ENCODE measurements at places on chromosomes 3 and 15.
A peak's percentile ranks its signal among the peaks of the same experiment; 100 is the strongest.

GRCh38 chr3:160739079-160739478 lies 17.0 kb upstream of the PPM1L start:
- no peak for DNase-seq

GRCh38 chr15:101210058-101210457 lies 41.8 kb downstream of the CHSY1 start:
- no peak for DNase-seq

DNA sequence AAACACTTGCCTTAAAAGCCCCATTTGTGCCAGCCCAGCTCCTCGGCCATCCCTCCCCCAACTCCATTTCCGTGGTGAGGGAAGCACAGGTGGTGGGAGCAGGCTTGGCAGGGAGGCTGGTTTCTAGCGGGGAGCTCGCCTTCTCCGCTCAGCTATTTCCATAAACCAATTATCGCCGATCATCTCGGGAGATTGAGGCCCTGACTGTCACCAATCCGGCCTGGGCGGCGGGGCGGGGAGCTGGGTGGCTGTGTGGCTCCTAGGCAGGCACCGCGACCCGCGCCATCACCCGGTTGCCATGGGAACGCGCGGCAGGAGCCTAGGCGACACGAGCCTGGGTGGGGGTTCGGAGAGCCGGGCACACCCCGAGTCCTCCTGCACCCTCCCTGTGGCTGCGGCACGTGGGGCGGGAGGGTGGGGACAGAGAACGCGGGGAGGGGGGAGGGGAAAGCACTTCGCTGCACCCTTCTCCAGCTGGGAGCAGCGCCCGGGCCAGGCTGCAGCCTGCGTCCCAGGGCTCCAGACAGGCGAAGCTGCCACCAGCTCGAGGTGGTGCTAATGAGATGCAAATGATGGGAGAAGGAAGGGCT lies 9.3 kb downstream of the CCDC33 start:
- peak; percentile 55 for DNase-seq

DNA sequence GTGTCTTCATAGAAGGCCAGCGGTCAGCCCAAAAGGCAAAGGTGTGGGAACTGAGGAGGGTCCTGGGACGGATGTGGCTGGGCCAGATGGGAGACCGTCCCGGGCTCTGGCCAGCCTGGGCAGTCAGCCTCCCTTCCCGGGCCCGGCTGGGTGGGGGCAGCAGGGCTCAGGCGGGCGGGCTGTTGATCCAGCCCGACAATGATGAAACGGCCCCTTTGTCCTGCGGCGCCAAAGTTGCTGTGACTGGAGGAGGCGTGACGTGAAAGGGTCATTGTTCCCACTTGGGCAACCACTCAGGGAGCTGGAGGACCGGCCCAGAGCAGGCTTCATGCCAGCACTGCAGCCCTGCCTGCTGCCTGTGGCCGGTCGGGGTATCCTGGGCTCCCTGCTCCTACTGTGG lies 16.5 kb downstream of the DUSP7 start:
- no peak for DNase-seq

DNA sequence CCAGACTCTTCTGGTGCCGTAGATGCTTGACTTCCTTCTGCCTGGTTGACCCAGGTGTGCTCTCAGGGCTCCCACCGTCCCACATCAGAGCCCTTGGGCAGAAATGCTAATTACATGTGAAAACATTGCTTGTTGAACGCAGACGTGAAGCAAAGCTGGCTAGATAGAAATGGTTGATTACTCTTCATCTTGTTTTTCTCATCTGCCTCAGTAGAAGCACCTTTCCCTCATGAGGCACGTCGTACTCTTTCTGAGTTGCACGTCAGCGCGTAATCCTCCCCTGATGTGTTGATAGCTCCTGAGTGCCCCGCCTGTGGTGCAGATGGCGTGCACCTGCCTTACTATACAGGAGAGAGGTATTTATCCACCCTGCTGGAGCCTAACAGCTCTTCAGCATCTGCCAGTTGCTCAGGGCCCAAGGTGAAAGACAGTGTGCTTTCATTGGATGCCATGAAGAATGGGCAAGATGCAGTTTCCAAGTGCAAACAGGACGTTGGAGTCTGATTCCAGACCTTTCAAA lies 18.1 kb downstream of the MAP6D1 start:
- DNase-seq = no peak

DNA sequence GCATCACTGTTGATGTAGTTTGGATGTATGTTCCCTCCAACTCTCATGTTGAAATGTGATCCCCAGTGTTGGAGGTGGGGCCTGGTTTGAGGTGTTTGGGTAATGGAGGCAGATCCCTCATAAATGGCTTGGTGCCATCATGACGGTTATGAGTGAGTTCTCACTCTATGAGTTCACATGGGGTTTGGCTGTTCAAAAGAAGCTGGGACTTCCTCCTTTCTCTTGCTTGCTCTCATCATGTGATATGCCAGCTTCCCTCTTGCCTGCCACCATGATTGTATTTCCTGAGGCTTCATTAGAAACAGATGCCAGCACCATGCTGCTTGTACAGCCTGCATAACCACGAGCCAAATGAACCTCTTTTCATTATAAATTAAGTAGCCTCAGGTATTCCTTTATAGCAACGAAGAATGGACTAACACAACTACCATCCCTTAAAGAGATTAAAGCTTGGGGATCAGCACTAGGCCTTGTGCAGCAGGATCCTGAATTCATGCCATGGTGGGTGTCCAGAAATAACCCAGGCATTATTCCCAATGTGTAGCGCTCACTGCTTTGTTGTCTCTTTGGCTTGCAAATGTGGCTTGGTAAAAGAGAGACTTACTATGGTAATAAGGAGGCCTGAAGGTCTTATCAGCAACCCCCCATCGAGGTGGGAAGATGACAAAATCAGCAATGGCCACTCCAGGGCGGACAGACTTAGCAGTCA lies 41.9 kb downstream of the NDUFB4 start:
- no peak for DNase-seq

GRCh38 chr3:170889630-170890029 lies 18.8 kb downstream of the EIF5A2 start:
- DNase-seq = no peak

GRCh38 chr3:174202561-174202960 lies 656.6 kb upstream of the NAALADL2 start:
- no peak for DNase-seq

DNA sequence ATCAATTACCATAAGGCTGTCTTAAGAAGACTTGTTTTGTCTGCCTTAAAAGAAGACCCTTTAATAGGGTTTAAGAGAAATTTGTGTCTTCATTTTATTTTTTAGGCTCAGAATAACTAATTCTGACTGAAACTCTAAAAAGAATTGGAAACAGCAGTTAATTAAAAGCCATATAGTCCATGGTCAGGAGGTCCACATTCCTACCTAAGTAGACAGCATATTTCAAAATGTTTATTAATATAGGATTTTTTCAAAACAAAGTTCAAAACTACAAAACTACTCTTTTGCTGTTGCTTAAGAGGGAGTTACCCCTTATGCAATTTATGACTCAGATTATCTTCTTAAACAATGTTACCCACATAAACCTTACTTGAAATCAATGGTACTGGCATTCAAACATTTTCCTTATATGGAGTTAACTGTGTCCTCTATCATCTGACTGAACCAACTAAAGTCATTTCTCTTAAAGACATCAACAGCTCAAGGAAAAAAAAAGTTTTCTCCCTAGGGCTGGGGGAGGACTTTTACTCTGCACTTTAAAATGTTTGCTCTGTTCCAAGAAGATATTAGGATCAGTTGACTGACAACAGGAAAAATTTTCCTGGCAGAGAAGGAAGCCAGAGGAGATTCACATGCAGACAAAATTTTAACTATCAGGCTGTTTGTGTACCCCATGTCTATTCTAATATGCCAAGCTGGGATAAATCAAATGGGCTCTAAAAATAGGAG lies 56.8 kb upstream of the NANOGP8 start:
- no peak for DNase-seq

- DNase-seq = no peak
These were observed 44.6 kb upstream of the SPPL2A start for GRCh38 chr15:50810128-50810527.

DNA sequence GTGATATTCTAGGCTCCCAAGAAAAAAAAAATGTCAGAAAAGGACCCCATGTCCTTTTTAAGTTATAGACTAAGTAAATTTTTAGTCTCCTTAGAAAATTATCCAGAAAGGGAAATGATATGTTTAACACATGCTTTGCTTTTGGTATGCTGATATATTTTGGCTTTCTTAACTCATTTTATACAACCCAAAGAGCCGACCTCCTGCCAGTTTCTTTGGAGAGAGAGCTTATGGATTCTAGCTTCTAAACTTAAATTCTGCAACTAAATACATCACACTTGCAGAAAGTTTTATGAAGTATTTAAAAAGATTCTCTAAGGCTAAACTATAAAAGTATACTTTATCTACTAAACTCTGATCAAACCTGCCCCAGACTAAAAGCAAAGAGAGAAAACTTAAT lies 43.9 kb upstream of the ZPLD1 start:
- no peak for DNase-seq

DNA sequence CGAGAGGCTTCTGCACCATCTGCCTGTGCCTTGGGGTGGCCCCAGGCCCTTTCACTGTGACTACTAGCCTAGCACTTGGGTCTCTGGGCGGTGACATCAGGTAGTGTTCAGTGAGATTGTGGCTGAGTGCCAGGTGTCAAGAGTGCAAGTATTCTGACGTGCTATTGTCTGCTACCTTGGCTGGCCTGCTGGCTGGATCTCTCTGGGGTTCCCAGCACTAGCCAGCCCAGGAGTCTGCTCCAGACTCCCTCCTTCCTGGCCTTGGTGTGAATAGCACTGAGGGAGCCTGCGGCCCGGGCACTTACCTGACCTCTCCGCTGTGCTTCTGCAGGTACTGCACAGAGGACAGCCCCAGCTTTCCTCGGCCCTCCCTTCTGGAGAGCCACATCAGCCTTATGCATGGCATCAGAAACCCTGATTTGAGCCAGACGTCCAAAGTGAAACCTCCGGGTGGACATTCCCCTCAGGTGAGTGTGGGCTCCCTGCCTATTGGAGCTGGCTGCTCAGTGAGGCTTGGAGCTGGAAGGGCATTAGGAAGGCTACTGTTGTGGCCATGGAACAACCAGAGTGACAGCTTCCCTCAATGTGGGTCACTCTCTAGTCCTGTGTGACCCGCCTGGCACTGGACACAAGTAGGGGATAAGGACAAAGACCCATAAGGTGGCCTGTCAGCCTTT lies 17.5 kb upstream of the ALPK3 start:
- no peak for DNase-seq

- DNase-seq = no peak
These were observed 72.5 kb upstream of the ADAMTSL3 start for GRCh38 chr15:83581381-83581780.

DNA sequence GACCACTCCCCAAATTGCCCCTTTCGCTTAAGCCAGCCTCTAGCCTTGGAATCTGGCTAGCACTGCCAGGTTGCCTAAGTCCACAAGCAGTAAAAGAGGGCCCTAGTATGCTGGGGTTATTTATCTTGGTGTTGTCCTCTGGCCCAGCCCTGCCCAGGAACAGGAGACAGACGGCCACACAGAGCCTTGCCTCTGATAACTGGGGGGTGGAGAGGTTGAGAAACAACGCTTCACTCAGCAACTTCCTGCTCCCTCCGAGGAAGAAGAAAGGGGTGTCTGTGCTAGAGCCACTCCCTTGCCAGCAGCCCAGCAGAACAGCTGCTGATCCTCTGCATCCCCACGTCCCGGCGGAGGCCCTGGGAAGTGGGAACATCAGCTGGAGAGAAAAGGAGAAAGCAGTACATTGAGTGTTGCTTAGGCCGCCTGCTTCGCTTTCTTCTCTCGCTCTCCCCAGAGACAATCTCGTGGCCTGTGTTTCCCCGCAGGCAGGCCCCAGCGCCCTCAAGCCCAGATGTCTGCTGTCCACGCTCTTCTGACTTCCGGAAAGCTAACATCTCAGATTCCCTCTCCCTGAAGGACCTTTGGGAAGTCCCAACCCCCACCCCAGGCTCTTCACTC lies 22.6 kb upstream of the C3orf70 start:
- DNase-seq = no peak

GRCh38 chr3:134956395-134956794 lies 161.3 kb downstream of the EPHB1 start:
- DNase-seq = no peak

GRCh38 chr3:16482770-16483531 lies 30.5 kb downstream of the RFTN1 start:
- DNase-seq = peak; percentile 71

- peak; percentile 33 for DNase-seq
These were observed 15.2 kb upstream of the EID1 start for GRCh38 chr15:48862705-48863104.

GRCh38 chr3:46186471-46187340 lies 21.4 kb downstream of the CCR1 start:
- DNase-seq = peak; percentile 19

- DNase-seq = peak; percentile 61
These were observed 5.3 kb downstream of the TUBGCP4 start for GRCh38 chr15:43376017-43376705.

GRCh38 chr3:13693441-13693840 lies 144.5 kb downstream of the FBLN2 start:
- no peak for DNase-seq

DNA sequence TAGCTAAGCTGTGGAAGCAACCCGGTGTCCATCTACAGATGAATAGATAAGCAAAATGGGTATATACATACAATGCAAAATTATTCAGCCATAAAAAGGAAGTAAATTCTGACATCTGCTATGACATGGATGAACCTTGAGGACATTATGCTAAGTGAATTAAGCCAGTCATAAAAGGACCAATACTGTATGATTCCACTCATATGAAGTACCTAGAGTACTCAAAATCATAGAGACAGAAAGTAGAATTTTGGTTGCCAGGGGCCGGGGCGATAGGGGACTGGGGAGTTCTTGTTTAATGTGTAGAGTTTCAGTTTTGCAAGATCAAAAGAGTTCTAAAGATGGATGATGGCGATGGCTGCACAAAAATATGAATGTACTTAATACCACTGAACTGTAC lies 10.3 kb downstream of the EID1 start:
- peak; percentile 56 for DNase-seq

DNA sequence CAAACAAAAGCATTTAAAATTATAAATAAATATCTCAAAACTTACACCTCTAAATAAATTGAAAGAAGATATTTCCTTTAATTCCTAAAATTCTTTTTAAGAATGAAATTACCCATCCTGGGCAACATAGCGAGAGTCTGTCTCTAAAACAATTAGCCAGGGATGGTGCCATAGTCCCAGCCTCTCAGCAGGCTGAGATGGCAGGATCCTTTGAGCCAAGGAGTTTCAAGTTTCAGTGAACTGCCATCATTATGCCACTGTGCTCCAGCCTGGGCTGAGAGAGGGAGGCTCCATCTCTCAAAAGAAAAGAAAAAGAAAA lies 25.4 kb downstream of the AADAC start:
- DNase-seq = no peak

- no peak for DNase-seq
These were observed 131.0 kb upstream of the KLHL25 start for GRCh38 chr15:85925649-85926237.

GRCh38 chr3:124269619-124270018 lies 277.7 kb upstream of the ROPN1 start:
- no peak for DNase-seq

GRCh38 chr15:67148196-67148701 lies 82.8 kb downstream of the SMAD3 start:
- DNase-seq = no peak

- no peak for DNase-seq
These were observed 6.7 kb downstream of the PLIN1 start for GRCh38 chr15:89672221-89673164.

GRCh38 chr3:80434366-80434765 lies 666.6 kb upstream of the ROBO1 start:
- no peak for DNase-seq

- no peak for DNase-seq
These were observed 58.1 kb upstream of the TJP1 start for GRCh38 chr15:29880341-29880740.

Data from activated CD8-positive, alpha-beta T cell treated with anti-CD3 and anti-CD28 coated beads for 36 hours (primary cell).